Motor neuron (in vitro differentiated cells): ENCODE measurements at places on chromosomes 2 and 18. TPM values are rescaled to one million over a fixed set of nuclear protein-coding genes. Genes with fewer than 3 reads are reported as not detected.
A peak's percentile ranks its signal among the peaks of the same experiment; 100 is the strongest.

The MDH1B gene
- total RNA-seq, result 3.6 and 4.3 TPM in 2 replicates

DNA sequence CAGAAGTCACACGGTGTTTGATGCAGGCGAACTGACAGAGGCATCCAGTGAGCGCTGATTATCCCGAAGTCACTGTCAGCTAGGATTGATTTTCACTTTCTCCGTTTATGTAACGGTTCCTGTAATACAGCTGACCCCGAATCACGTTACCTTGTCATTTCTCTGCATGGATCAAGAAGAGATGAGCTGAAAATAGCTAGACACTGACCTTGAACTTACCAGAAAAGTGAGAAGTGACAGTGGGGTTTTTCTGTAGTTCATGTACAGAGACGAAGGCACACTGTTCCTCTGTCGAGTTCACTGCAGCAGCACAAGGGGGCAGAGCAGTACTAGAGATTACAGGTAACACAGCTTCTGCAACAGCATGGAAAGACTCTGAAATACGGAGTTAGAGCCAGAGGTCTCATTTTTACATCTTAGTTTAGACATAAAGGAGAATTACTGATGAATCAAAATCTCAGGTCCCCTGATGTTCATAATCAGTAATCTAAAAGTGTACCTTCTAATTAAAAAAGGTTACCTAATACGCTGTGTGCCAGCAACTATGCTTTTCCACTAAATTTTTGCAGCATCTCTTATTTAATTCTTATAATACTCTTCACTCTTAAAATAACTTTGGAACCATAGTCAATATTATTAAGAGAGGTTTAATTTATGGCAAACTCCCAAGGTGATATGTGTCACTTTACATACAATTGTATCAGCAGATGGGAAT is 33.1 kb downstream of the ARHGAP15 start:
- ATAC-seq, result peak; percentile 98

The WNT10A gene
- 0.06 and 0.11 TPM in 2 replicates for total RNA-seq

DNA sequence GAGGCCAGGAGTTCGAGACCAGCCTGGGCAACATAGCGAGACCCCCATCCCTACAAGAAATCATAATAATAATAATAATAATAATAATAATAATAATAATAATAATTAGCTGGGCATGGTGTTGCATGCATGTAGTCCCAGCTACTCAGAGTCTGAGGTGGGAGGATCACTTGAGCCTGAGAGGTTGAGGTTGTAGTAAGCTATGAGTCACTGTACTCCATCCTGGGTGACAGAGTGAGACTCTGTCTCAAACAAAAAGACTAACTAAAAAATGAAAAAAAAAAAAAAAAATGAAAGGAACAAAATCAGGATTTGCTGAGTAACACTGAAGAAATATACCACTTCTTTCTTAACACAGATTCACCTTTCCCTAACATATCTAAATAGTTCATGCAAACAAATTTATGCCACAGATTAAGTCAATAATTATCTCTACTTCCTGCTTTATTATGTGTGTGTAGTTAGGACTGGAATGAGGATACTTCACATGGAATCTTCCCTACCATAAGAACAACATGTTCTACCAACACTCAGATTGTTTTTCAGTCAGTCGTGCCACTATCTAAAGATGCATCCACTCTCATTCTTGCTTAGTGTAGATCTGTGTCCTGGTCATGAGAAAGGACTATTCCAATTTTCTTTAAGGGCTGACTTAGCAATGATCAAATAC is 928.7 kb downstream of the SLC4A3 start:
- ATAC-seq, result no peak

The CD8A gene
- 0.60 and 0.94 TPM in 2 replicates for total RNA-seq

The PSMA8 gene
- not detected in 2 replicates for total RNA-seq

- ATAC-seq, result no peak
Measured at GRCh38 chr18:10319026-10319425, 135.4 kb upstream of the APCDD1 start.

The GRB14 gene
- total RNA-seq, result 0.56 and 0.97 TPM in 2 replicates

DNA sequence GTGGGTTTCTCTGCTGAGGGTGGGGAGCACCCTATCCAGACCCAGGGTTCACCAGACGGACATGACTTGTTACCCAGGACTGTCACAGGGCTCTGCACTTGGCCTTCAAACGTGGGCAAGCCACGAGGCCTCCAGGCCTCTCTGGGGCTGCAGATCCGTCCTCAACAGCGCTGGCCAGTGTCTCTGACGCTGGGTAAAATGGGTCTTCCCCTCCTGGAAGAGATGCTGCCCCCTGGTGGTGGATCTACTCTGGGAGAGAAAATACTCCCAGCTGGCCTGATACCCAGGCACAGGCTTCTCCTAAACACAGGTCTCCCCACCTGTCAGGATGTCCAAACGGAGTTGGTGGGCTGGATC is 3.7 kb downstream of the GPR17 start:
- ATAC-seq, result no peak

The ZAP70 gene
- 0.21 and 0.89 TPM in 2 replicates for total RNA-seq

The TTN gene
- 0.99 and 2.4 TPM in 2 replicates for total RNA-seq

DNA sequence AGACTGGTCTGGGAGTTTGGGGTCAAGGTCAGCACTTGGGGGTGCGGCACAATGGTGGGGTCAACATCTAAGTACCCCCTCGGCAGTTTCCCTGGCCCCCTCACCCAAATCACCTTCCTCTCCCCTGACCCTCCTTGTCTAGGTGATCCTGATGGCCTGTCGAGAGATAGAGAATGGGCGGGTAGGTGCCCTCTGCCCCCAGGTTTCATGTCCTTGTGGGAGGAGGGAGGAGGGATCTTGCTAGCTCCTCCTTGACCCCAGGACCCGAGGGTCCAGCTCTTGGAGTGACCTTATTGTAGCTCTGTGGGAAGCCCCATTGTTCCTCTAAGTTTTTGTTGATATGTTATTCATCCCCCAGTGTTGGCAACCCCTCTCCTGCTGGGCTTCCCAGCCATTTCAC is 3.6 kb downstream of the PTPN18 start:
- no peak for ATAC-seq

GRCh38 chr2:216648105-216648504 is 14.9 kb downstream of the IGFBP2 start:
- ATAC-seq, result no peak

- ATAC-seq, result no peak
Measured at GRCh38 chr2:158539176-158540005, 82.6 kb downstream of the PKP4 start.

DNA sequence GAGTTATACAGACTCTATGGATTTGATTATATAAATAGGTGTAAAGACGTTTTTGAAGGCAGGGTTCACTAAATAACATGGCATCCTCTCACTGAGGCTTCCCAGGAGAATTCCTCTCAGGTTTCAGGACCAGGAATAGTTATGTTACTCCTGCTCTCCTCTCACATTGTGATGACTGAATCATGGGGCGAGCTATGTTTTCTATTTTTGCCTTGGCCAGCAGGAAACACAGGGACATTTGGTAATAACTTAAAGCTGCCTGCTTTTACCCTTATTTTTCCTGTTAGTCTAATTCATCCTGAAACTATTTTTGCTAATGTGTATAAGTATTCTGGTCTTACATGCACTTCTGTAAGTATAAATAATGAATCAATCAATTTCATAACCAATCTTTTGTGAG is 115.3 kb upstream of the ITGB6 start:
- no peak for ATAC-seq

GRCh38 chr2:176172895-176173566 is 15.4 kb upstream of the HOXD1 start:
- no peak for ATAC-seq

The KCNE4 gene
- 22.7 and 23.7 TPM in 2 replicates for total RNA-seq

The PRKAG3 gene
- not detected in 2 replicates for total RNA-seq

GRCh38 chr2:65678779-65679391 is 246.5 kb upstream of the SPRED2 start:
- peak; percentile 54 for ATAC-seq
